ENCODE measurements at places on chromosomes 16 and 17.

DNA sequence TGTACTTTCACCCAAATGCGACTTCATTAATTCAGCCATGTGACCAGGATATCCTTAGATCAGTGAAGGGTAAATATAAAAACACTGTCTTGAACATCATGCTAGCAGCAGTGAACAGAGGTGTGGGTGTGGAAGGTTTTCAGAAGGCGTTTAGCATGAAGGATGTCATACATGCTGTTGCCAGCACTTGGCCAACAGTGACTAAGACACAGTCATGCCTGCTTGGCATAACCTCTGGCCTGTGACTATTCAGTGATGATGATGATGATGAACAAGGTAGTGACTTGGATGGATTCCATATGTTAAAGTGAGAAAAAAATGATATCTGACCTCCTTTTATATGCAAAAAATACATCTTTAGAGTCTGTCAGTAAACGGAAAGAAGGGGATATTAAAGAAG is 97.9 kb downstream of the MAP2K4 start:
- no peaks in the 10 kb centered on the region for H3K4me1 ChIP-seq
- H3K27me3 ChIP-seq: no peaks in the 10 kb centered on the region
- no peak for DNase-seq
- H3K27ac ChIP-seq: no peak overlapping the region

GRCh38 chr16:51119556-51119955 is 31.5 kb downstream of the SALL1 start:
- no peaks in the 10 kb centered on the region for H3K4me1 ChIP-seq
- H3K4me3 ChIP-seq: no peak overlapping the region
- DNase-seq: no peak

GRCh38 chr17:34620458-34620857 is 41.1 kb downstream of the TMEM132E start:
- H3K27me3 ChIP-seq: peaks cover 13% of the 10 kb centered on the region
- H3K36me3 ChIP-seq: no peaks in the 10 kb centered on the region
- H3K4me1 ChIP-seq: no peaks in the 10 kb centered on the region
- H3K27ac ChIP-seq: no peak overlapping the region

GRCh38 chr16:76265434-76266045 is 11.7 kb upstream of the CNTNAP4 start:
- no peaks in the 10 kb centered on the region for H3K36me3 ChIP-seq
- no peaks in the 10 kb centered on the region for H3K27me3 ChIP-seq
- no peaks in the 10 kb centered on the region for H3K4me1 ChIP-seq
- no peak overlapping the region for H3K27ac ChIP-seq

- H3K4me3 ChIP-seq: no peak overlapping the region
- peaks cover 7% of the 10 kb centered on the region for H3K36me3 ChIP-seq
- H3K4me1 ChIP-seq: peaks cover 8% of the 10 kb centered on the region
These were observed 6.2 kb downstream of the ENGASE start for GRCh38 chr17:79080761-79081290.
